ENCODE measurements at places on chromosomes 5 and 9.

- DNase-seq, result no peak
Observed at GRCh38 chr9:5628183-5628529, 751 bp upstream of the RIC1 start.

GRCh38 chr5:81838307-81838906 is 87.5 kb upstream of the SSBP2 start:
- no peak for DNase-seq

- DNase-seq, result no peak
Observed at GRCh38 chr5:87300744-87301143, 33.1 kb downstream of the RASA1 start.

DNA sequence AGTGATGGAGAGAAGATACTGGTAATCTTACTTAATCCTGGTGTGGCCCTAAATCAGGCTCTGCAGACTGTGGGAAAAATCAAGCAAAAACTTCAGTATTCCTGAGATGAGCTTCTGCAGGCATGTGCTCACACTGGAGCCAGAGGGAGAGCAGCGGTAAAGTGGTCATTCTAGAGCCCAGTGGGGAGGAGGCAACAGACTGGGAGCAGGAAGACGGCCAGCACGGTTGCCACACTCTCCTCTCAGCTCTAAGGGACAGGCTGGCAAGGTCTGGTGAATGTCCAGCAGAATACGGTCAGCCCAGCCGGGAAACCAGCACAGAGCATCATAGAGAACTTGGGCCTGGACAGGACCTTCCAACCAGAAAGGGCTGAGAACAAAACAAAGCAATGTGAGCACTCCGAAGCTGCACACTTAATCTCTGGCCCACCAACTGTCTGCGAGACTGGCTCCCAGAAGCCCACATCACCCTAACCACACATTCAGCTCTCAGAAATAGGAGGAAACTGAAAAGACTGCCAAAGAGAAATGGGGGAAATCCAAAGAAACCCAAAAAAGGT is 30.3 kb downstream of the MED27 start:
- DNase-seq, result no peak

Measured in activated gamma-delta T cell (primary cell).